ENCODE measurements at places on chromosomes 7 and 10.
A peak's percentile ranks its signal among the peaks of the same experiment; 100 is the strongest.

GRCh38 chr10:77591238-77591880, 46.2 kb downstream of the KCNMA1 start:
- no peak for DNase-seq

- no peak for DNase-seq
These were observed 466.5 kb downstream of the GRID1 start for GRCh38 chr10:85900061-85900460.

- no peak for DNase-seq
These were observed 821.6 kb downstream of the GRID1 start for GRCh38 chr10:85544956-85545355.

GRCh38 chr10:59892697-59893096, 13.7 kb downstream of the CCDC6 start:
- no peak for DNase-seq

GRCh38 chr7:85162721-85163120, 24.1 kb downstream of the SEMA3D start:
- DNase-seq = no peak

- DNase-seq = no peak
These were observed 31.0 kb upstream of the NUB1 start for GRCh38 chr7:151310578-151310977.

DNA sequence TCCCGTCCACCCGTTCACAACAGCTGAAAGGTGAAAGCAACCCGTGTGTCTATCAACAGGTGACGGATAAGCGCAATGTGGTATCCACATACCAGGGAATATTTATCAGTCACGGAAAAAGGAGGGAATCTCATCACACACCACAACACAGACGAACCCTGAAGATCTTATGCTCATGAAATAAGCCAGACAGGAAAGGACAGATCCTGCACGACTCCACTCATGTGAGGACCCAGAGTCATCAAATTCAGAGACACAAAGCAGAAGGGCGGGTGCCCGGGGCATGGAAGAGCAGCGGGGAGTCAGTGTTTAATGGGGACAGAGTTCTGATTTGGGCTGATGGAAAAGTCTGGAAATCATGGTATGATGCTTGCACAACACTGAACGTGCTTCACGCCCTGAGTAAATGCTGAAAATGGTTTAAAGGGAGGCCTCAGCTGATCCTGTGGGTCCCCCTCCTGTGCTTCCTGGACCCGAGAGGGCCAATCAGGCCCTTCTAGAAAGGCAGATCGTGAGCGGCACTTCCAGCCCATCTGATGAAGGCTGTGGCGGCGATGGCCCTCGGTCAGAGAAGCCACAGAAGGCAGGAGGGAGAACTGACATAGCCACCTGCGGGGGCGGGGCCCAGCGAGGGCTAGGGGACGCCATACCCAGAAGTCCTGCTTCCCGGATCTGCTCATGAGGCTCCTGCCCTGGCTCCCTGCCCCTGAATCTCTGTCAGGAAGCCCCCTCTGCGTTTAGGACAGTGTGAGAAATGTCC, 19.1 kb downstream of the WDR86 start:
- DNase-seq = no peak

DNA sequence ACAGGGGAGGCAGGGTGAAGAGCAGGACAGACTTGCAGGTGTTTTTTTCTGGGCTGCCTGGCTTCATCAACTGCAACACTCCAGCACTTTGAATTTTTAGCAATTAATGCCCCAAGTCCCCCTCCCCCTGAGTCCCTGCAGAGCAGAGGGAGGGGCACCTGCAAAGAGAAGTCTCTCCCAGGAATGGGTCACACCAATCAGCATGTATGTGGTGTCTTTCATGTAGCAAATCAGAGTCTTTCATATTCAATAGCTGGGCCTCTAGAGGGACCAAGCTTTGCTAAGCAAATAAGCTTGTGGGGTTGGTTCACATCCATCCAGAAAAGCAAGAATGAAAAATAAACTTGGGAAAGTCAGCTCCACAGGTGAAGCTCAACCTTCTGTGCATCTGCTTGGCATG, 90.7 kb downstream of the PARP12 start:
- DNase-seq = no peak

- DNase-seq = no peak
These were observed 109.3 kb downstream of the RBM20 start for GRCh38 chr10:110753462-110753861.

- DNase-seq = no peak
These were observed 38.2 kb downstream of the ENTPD1 start for GRCh38 chr10:95794195-95794594.

GRCh38 chr10:22183771-22184461, 33.9 kb downstream of the EBLN1 start:
- no peak for DNase-seq

GRCh38 chr10:88763441-88763840, 3.6 kb downstream of the LIPN start:
- DNase-seq = no peak

DNA sequence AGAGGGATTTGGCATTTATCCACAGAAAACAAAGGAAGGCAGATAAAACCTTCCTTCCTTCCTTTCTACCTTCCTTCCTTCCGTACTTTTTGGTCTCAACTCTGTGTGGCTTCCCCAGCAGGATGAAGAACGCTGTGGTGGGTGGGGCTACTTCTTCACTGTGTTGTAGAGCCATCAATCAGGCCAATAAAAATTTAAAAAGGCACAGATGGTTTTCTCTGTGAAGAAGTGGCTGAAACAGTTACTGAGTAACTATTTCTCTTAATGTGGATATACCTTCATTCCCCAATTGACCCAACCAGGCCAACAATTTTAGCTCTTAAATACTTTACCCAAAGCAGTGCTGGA, 75.8 kb downstream of the ZNF92 start:
- DNase-seq = no peak

GRCh38 chr10:49539320-49539885, 482 bp upstream of the ERCC6 start:
- peak; percentile 2 for DNase-seq

GRCh38 chr10:50614444-50615137, 9.2 kb downstream of the SGMS1 start:
- no peak for DNase-seq

DNA sequence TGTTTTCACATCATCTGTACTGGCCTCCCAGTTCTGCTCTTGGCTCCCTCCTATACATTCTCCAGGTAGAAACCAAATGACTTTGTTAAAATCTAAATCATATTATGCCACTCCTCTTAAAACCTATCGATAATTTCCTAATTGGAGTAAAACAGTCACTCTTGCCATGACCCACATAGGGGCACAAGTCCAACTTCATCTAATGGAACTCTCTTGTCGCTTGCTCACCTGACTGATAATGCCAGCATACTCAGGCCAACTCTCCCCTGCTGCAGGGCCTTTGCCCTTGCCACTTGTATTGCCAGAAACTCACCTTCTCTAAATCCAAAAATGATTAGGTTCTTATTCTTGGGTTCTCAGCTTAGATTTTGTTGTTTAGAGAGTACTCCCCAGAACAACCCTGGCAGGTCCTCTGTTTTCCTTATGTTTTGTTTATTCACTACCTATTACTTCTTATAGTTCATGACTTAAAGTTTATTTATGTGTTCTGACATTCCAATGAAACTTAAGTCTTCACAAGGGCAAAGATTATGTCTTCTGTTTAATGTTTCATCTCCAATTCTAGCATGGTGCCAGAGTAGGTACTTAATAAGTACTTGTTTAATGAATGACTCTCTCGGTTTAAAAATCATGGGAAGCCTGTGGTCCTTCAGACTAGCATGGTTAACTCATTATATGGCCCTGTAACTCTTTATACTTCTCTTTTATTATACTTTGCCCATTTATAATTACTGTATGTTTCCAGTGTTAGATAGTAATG, 345.9 kb upstream of the SMIM30 start:
- no peak for DNase-seq

DNA sequence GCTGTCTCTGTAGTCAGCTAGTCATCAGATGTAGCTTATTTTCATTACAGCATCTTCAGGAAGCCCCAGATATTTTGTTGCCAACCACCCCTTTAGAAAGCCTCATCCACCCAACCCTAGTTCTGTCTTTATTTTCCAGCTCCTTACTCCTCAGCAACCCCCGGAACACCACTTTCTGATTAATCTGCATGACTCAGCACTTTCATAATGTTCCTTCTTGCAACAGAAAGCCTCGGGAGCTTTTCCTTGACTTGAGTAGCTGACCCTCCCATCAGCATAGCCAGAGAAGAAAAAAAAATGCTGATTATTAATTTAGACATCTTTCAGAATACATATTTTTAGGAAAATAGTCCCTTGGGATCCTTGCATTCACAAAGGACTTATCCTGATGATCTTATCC, 244.0 kb upstream of the CXCL12 start:
- no peak for DNase-seq

DNA sequence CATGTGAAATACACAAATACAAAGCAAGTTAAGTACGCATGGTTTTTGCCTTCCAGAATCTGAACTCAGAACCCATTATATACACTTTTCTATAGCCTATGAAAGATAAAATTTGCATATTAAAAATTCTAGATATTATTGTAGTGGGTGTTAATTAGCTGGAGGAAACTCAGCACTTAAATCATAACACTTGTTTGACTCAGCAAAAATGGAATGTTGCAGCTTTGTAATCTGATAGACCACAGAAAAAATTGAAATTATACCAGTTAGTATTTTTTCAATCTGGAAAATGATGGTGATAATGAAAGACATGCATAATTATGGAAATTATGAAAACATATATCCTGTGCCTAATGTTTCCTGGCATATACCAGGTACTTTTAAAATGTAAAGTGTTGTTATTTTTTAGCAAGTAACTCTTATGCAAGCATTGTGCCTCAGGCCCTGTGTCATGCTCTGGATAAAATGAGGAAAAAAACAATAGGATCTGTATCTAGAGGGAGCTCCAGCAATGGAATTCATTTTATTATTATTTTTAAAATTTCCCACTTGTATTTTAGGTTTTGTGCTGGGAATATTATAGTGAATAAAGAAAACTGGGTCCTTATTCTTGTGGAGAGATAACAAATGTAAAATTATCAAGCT, 490.4 kb upstream of the SEMA3A start:
- DNase-seq = no peak

GRCh38 chr10:82737549-82737948, 862.6 kb downstream of the NRG3 start:
- no peak for DNase-seq

DNA sequence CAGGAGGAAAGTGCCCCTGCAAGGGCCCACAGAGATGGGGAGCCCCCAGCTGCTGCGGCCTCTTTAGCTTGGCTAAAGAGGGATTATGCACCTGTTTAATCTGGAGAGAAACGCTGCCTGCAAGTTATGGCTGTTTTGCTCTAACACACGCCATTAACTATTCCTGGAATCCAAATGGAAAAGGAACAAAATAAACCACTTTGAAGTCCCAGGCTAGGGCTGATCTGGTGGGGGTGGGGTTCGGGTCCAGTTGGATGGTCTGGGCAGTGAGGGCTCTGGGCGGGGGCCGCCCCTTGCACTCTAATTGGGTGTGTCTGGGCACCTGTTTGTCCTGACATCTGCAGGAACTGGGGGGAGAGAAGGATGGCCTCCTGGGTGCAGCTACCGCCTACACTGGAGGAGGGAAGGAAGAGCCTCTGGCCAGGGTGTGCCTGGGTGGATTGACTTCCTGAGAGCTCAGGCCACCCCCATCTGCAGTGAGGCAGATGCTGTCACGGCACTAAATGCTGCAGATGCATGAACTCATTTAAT, 300.6 kb downstream of the ZEB1 start:
- no peak for DNase-seq

DNA sequence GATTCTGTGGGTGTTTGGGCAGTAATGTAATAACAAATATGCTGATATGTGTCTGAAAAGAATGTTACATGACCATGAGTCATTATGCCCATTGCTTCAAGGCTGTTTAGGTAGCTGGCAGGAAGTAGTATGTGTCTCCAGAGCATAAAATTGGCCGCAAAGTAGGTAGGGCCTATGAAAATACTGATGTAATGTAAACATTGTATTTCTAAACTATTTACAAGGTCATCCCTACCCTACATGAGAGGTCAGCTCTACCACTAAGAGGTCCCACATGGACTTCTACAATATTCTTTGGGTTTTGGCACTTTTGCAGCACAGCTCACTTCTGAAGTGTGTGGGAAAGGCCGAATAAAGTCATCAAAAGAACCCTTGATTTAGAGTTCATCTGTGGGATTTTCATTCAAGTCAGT, 301.9 kb downstream of the AHR start:
- DNase-seq = no peak

DNA sequence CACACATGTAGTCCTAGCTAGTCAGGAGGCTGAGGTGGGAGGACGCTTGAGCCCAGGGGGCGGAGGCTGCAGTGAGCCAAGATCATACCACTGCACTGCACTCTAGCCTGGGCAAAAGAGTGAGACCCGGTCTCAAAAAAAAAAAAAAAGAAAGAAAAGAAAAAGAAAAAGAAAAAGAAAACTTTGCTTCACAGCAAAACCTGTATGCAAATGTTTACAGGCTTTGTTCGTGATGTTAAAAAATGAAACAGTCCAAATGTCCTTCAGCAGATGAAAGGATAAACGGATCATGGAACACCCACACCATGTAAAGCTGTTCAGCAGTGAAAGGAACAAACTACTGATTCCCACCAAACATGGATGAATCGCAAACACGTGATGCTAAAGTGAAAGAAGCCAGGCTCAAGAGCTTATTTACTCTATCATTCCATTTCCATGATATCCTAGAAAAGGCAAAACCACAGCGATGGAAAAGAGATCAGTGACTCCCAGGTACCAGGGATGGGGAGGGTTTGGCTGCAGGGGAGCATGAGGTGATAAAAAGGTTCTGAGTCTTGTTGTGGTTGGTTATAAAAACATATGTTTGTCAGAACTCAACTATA, 15.1 kb downstream of the LRRC20 start:
- no peak for DNase-seq

DNA sequence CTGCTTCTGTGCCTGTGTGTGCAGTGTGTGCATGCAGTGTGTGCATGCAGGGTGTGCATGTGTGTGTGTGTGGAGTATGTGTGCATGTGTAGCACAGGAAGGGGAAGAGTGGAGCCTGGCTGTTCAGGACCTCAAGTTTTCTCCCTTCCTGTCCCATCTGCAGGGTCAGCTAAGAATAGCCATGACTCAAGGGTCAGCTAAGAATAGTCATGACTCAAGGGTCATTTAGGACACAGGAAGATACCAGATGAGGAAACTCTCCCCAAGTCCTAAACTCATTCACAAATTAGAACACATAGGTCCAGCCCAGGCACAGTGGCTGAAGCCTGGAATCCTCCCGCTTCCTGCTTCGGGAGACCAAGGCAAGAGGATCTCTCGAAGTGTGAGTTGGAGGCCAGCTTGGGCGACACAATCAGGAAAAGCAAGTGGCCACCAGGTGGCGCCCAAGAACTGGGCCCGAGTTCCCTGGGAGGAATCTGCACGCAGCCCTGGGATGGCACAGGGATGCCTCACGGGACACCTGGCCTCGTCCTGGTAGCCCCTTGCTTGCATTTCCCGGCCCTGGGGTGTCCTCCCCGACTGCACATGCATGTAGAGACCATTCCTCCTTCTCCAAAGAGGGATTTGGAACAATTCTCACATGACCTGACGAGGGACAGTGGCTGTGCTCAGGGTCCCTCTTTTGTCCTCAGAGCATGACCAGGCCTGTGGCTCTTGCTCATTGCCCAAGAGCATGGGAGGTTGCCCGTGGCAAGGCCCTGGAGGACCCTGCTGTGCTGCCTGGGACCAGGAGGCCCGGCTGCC, 21.4 kb upstream of the VOPP1 start:
- peak; percentile 29 for DNase-seq

- DNase-seq = no peak
These were observed 1.7 kb downstream of the GPR158 start for GRCh38 chr10:25176421-25176968.
